ENCODE measurements at places on chromosomes 4 and X. TPM values are rescaled to one million over a fixed set of nuclear protein-coding genes. Genes with fewer than 3 reads are reported as not detected.

Gene UBL4A
- 54.3 TPM for total RNA-seq

GRCh38 chrX:13177921-13178566 is 133.6 kb upstream of the FAM9C start:
- no peak for DNase-seq

- no peak for DNase-seq
These were observed 68.0 kb upstream of the MAP9 start for GRCh38 chr4:155444721-155445120.

- no peak for DNase-seq
These were observed 59.5 kb downstream of the CLDN22 start for GRCh38 chr4:183260491-183261151.

GRCh38 chrX:128250621-128251020 is 198.4 kb upstream of the ACTRT1 start:
- no peak for DNase-seq

- no peak for DNase-seq
These were observed 496.6 kb downstream of the STIM2 start for GRCh38 chr4:27357283-27357682.

DNA sequence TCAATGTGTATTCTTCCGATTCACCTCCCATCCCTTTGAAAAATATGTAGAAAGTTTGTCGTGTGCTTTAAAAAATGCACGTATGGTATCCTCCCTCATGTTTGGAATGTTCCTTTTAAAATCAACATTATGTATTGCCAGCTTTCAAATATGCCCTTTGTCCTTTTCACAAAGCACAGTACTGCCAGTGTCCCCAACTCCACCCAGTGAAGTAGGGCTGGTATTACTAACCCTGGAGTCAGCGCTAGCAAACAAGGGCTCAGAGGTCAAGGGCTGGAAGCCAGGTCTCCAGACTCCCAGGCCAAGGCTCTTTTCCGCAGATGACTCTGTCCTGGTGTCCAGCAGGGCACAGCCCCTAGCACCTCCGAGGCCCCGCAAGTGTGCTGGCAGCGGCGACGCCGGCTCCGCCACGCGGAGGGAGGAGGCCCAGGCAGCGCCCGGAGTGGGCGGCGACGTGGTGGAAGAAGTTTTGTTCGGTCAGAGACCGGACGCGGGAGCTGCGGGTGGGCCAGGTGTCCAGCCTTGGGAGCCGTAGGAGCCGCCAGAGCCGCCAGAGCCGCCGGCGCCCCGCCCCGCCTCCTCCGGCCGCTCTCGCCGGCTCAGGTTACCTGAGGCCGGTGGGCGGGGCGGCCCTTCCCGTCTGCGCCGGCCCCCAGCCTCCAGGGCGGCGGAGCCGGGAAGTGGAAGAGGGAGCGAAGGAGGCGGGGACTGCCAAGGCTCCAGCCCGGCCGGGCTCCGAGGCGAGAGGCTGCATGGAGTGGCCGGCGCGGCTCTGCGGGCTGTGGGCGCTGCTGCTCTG is at the start of gene IL13RA1:
IL13RA1 (plus strand) TSS at position 720 of the 799 bp plus-strand sequence; CDS start at position 753, 33 bp downstream.
- DNase-seq = peak; percentile 88

DNA sequence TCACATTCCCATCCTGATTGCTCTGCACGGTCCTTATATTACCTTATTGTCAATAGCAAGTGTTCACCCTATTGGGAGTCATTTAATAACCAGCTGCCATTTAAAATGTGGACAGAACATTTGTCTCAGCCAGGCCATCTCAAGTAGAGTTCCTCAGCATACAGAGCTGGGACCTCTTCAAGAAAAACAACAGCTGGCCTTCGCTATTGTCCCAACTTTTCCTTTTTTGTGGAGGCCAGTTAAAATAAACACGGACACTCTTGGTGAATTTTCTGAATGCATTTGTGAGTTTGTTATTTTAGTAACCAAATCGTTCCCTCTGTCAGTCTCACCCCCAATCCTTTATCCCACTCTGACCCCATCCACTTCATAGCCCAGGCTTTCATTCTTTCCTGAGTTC is 395.3 kb upstream of the PITX2 start:
- no peak for DNase-seq

DNA sequence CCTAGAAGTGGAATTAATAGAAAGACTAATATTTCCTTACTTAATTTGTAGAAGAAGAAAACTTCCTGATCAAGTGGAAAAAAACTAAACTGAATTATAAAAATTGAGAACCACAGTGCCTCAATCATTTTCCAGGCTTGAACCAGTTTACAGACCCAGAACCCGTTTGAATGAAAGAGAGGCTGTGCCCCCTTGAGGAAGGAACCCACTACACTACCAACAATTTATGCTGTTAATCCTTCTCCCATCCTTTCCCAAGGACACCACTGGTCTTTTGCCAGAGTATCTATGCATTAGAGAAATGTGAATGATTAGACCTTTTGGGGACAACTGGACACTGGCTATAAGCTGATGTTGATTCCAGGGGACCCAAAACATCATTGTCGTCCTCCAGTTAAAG is 842.6 kb downstream of the TECRL start:
- no peak for DNase-seq

Gene CLCN4
- total RNA-seq = 4.2 TPM

Gene STBD1
- 0.57 TPM for total RNA-seq

GRCh38 chr4:177596035-177596434 is 153.8 kb upstream of the AGA start:
- peak; percentile 74 for DNase-seq

Gene DUX4
- total RNA-seq = not detected

DNA sequence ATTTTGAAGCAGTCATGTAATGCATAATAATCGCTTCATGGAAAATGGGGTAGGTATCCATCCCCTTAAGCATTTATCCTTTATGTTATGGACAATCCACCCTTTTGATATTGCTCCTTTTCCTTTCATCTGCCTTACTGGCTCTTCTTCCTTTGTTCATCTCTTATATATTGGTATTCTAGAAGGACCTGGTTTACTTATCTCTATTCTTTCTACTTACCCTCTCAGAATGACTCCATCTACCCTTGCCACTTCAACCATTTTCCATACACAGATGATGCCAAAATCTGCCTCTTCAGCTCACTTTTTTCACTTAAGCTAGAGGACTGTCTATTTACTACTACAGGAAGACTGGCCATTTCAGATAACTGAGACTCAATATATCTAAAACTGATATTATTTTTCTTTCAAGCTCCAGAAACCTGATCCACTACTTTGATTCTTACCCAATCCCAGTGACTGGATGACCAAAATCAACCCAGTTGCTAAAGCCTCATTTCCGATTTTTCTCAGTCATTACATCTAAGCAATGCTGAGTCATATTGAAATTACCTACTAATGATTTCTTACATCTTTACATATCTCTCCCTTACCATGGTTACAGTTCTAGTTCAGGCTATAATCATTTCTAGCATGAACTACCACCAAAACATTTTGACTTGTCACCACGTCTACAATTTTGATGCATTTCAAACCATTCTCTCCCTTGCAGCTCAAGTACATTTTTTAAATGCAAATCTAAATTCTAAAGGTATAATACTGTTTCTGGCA is 93.7 kb downstream of the FAAH2 start:
- no peak for DNase-seq

DNA sequence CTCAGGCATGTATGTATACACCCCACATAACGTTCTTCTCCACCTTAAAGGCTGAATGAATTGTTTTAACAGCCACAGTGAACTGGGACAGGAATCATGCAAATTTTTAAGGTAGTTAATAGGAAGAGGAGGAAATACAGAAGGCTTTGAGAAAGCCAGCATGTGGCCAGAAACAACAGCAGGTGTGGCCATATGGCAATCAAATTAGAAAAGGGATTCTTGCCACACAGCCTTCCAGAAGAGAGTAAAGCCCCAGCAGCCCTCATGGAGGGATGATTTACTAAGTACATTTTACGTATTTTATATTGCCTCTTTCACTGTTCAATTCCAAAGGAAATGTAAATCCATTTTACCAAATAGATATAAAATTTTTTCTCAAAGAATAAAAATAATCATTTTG is 792.2 kb downstream of the ADGRL3 start:
- DNase-seq = no peak
